ENCODE measurements at places on chromosomes 7 and 10.
A peak's percentile ranks its signal among the peaks of the same experiment; 100 is the strongest.

DNA sequence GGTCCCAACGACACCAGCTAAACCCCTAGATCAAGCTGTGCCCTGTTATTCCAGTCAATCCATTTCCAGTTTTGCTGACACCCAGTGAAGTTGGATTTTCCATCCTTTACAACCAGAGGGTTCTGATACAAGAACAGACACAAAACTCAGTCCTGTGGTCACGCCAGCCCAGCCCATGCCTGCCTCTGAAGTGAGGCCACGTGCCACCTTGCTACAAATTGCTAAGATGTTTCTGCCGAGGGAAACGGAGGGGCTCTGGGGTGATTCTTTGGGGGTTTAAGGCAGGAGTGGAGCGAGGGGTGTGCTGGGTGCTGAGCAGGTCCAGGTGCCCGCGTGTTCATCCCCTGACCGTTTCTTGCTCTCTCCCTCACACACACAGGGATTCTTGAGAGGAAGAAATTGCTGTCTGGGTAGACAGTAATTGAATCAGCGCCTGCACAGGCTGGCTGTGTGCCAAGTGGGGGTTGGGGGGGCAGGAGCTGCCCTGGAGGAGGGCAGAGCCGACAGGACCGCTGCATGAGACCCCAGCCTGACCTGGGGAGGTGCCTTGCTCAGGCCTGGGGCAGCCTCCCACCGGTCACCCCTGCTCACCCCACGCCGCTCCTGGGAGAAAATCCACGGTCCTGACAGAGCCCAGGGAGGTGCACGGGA, 38.1 kb downstream of the ADAP1 start:
- peak; percentile 39 for DNase-seq

DNA sequence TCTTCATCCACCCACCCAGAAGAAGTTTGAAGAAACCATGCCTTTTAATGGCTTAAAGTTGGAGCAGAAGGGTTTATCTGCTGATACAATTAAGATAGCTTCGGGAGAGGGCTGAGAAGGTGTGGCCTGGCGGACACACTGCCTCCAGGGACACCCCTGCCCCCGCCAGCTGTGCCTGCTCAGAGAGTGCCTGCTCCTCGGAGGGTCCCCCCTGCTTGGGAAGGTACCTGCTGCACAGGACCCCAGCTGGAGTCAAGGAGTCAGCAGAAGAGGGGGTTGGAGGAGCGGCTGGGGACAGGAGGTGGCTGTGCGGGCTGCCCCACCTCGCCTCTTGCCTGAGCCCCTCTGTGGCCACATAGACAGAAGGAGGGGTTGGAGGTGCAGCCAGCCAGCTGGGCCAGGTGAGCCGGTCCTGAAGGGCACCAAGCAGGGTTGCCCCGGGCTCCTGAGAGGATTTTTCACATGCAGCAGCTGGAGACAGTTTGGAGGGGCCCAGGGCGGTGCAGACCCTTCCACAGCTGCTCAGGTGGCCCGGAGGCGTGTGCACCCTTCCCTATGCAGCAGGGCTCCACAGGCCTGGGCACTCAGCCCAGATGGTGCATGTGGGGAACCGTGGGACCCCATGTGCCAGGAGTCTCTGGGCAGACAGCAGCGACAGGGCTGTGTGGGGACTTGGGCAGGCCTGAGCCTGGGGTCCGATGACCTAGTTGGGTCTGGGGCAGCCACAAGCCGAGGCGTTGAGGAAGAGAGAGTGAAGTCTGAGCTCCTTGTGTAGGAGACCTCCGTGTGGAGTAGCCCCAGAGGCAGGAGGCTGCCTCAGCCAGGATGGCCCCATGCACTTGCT, 118.9 kb downstream of the INPP5A start:
- no peak for DNase-seq

DNA sequence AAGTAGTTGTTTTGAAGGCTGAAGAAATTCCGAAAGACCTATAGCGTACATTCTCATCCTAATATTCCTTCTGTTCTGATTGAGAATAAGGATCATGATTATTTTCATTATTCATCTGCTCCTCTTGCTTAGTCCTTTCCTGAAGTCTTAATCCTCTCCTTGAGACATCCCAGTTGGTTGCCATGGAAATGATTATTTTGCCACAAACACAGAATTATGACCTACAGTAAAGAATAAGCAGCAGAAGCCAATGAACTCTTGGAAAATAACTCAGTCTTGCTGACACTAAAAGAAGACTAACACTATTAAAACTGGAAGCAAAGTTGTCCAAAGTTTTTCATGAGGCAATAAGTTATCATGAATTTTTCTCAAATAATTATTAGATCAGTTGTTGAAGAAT, 47.8 kb upstream of the JAZF1 start:
- no peak for DNase-seq

DNA sequence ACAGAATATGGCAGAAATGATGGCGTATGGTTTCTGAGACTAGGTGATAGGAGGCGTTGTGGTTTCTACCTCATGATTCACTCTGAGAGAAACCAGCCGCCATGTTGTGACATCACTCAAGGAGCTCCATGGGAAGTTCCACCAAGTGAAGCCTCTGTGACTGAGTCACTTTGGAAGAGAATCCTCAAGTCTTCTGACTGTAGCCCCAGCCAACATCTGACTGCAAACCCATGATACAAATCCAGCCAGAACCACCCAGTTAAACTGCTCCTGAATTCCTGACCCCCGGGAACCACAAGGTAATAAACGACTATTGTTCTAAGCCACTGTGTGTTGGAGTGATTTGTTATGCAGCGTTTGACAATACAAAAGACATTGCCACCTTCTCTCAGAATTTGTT, 91.1 kb upstream of the CARD11 start:
- DNase-seq = no peak

GRCh38 chr10:93762979-93763391, 5.2 kb downstream of the LGI1 start:
- no peak for DNase-seq

- DNase-seq = no peak
Observed at GRCh38 chr10:69647819-69648218, 17.8 kb downstream of the FAM241B start.

GRCh38 chr10:69839696-69840345, 38.1 kb downstream of the COL13A1 start:
- DNase-seq = no peak

GRCh38 chr10:113543107-113543955, 9.5 kb upstream of the HABP2 start:
- DNase-seq = no peak

- peak; percentile 76 for DNase-seq
Observed at GRCh38 chr7:35036361-35037171, 719 bp downstream of the DPY19L1 start.

- no peak for DNase-seq
Observed at GRCh38 chr7:81248420-81248819, 329.6 kb upstream of the SEMA3C start.

- DNase-seq = no peak
Observed at GRCh38 chr7:116988363-116988989, 35.2 kb downstream of the ST7 start.

DNA sequence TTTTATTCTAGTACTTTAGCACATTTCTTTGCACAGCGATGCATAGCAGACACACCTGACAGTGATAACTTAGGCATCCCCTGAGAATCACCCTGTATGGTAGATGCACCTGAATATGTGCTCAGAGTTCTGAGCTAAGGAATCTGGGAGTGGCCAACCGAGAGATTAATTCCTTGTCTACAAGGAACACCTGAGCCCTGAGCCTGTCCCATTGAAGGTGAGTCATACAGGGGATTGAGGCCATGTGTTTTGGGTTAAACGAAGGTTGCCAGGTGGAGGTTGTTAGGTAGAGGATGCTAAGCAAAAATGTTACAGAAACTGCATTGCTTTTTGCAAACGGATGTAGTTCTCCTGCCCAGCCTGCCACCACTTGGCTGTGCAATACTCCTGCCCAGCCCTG, 128.9 kb downstream of the AMPH start:
- no peak for DNase-seq

- DNase-seq = no peak
Observed at GRCh38 chr10:72800000-72800740, 93.4 kb upstream of the OIT3 start.

GRCh38 chr7:44572771-44573170, 937 bp downstream of the DDX56 start:
- no peak for DNase-seq

DNA sequence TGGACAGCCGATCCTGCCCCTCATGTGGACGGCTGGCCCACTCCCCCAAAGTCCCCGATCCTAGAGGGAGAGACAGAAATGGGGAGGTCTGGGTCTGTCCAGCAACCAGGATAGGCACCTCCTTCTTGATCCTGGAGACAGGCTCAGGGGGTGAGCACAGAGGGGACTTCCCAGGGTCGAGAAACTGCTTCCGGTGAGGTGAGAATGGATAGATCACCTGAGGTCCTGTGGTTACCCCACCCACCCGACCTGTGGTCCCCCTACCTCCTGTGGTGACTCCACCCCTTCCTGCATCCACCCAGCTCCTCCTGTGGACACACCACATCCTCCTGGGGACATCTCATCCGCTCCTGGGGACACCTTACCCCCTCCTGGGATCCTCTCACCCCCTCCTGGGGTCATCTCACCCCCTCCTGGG, 27.4 kb upstream of the RASGEF1A start:
- no peak for DNase-seq

DNA sequence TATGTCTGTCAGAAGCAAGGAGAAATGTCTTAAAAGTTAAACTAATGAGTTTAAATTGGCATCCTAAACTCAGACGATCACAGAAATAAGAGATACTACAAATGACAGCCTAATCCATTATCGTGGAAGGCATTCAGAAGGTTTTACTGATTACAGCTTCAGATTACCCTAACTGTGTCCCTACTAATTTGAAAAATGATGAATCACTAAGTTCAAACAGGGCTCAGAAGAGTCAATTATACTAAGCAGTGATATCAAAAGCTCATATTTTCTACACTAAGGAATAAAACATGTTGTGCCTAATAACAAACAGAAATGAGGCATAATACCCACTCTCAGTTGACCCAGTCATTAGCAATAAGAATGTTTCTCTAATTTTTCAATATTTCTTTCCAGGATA, 152.0 kb upstream of the NRBF2 start:
- DNase-seq = no peak

Data from NCI-H82 (cell line).